ENCODE measurements at places on chromosomes 16 and 17. TPM values are rescaled to one million over a fixed set of nuclear protein-coding genes. Genes with fewer than 3 reads are reported as not detected.

- DNase-seq = no peak
Observed at GRCh38 chr17:14310101-14310500, 9.2 kb downstream of the HS3ST3B1 start.

The ASPHD1 gene
- 3.8 TPM for total RNA-seq

- peak; percentile 62 for DNase-seq
Observed at GRCh38 chr16:57383276-57384247, 11.3 kb downstream of the CX3CL1 start.

GRCh38 chr17:37755455-37755854 lies 10.6 kb upstream of the HNF1B start:
- no peak for DNase-seq

The CIITA gene
- 0.30 TPM for total RNA-seq

DNA sequence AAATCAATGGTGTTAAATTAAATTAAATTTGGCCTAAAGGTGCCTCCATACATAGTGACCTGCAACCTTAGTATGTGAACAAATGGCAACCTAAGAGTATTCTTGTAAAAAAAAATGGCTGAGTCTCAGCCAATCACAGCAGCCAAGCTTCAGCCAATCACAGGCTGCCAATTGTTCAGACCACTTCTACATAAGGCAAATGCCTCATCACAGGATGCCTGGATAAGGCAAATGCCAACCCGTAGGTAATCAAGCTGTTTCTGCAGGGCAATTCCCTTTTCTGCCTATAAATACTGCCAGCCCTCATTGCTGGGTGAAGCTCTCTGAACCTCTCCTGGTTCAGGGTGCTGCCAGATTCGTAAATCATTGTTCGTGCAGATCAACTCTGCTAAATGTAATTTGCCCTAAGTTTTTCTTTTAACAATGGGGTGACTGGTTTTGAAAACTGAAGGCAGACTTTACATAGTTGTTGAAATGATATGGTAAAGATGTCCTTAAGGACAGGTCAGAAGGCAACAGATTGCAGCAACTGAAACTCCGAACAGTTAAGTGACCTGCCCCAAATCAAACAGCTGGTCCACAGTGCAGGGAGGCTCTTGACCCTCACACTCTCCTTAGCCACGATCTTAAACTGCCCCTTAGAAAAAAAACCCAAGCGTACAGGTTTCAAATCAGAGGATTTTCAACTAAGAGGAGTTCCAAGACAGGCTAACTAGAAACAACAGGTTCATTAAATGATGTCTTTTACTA lies 50.3 kb downstream of the N4BP1 start:
- DNase-seq = no peak

The CES1 gene
- 4.8 TPM for total RNA-seq

The SDK2 gene
- 0.39 TPM for total RNA-seq

GRCh38 chr17:33052856-33053255 lies 61.2 kb downstream of the SPACA3 start:
- DNase-seq = no peak

- DNase-seq = no peak
Observed at GRCh38 chr17:77184474-77184873, 43.7 kb downstream of the SEC14L1 start.

The C16orf92 gene
- not detected for total RNA-seq

The SLC16A6 gene
- total RNA-seq = not detected

The OR2C1 gene
- not detected for total RNA-seq

DNA sequence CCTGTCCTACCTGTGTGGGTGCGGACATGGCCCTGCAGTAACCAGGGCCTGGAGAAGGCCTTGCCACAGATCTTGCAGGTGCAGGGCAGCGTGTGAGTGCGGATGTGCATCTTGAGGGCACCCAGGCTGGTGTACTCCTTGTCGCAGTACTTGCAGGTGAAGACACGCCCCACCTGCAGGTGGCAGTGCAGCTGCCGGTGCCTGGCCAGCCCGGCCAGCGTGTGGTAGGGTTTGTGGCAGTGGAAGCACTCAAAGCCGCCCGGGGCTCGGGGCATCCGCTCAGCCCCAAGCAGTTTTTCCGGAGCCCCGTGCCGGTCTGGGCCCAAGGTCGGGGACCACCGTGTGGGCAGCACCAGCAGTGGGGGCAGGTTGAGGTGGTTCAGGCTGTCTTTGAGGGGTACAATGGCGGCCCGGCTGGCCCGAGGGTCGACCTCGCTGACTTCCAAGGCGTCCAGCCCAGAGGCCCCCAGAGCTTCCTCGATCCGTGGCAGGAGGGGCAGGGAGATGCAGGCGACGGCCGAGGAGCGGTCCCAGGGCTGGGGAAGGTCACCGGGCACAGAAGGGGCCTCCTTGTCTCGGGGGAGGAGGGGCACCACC lies 5.1 kb downstream of the SNAI3 start:
- no peak for DNase-seq

GRCh38 chr17:73347351-73347750 lies 35.5 kb upstream of the CDC42EP4 start:
- DNase-seq = no peak

- DNase-seq = no peak
Observed at GRCh38 chr17:58412064-58412703, 5.2 kb downstream of the RNF43 start.

The CD68 gene
- total RNA-seq = 75.8 TPM

GRCh38 chr16:27670071-27670810 lies 120.3 kb downstream of the KATNIP start:
- DNase-seq = no peak

- no peak for DNase-seq
Observed at GRCh38 chr17:12257176-12257575, 236.5 kb downstream of the MAP2K4 start.

- DNase-seq = no peak
Observed at GRCh38 chr16:19859603-19860002, 25.0 kb downstream of the GPRC5B start.

The MIS12 gene
- total RNA-seq = 18.7 TPM

- peak; percentile 75 for DNase-seq
Observed at GRCh38 chr17:64281962-64282752, 19.1 kb upstream of the TEX2 start.

GRCh38 chr16:50534556-50534955 lies 13.6 kb upstream of the NKD1 start:
- DNase-seq = no peak

The FBXW10 gene
- not detected for total RNA-seq

The HOXB5 gene
- 0.47 TPM for total RNA-seq

- DNase-seq = no peak
Observed at GRCh38 chr17:75959051-75959838, 18.4 kb upstream of the FBF1 start.

- DNase-seq = no peak
Observed at GRCh38 chr16:14502256-14502875, 127.7 kb downstream of the PARN start.
